ELR (cell line): ENCODE measurements at places on chromosomes 2 and 18.

DNA sequence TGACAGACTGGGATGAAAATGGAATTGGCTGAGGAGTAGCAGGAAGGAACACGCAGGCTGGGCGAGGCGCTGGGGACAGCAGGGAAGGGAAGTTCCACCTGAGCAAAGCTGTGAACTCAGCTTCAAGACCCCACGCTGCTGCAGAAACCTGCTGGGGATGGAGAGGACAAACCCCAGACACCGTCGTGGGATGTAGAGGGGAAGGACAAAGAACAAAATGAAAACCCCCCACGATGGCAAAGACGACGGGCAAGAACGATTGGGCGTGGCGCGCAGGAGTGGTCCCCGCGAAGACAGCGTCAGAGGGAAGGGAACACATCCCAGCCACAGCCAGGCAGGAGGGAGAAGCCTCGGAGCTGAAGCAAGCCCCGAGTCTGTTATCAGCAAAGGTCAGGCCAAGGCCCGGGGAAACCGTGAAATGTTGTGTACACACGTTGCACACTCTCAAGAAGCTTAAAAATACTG is 222.9 kb downstream of the NDUFA10 start:
- no peak for DNase-seq

- DNase-seq = peak; percentile 87
Observed at GRCh38 chr2:119233326-119234020, 9.8 kb downstream of the STEAP3 start.

- DNase-seq = no peak
Observed at GRCh38 chr2:208783184-208783583, 376.6 kb downstream of the PTH2R start.

DNA sequence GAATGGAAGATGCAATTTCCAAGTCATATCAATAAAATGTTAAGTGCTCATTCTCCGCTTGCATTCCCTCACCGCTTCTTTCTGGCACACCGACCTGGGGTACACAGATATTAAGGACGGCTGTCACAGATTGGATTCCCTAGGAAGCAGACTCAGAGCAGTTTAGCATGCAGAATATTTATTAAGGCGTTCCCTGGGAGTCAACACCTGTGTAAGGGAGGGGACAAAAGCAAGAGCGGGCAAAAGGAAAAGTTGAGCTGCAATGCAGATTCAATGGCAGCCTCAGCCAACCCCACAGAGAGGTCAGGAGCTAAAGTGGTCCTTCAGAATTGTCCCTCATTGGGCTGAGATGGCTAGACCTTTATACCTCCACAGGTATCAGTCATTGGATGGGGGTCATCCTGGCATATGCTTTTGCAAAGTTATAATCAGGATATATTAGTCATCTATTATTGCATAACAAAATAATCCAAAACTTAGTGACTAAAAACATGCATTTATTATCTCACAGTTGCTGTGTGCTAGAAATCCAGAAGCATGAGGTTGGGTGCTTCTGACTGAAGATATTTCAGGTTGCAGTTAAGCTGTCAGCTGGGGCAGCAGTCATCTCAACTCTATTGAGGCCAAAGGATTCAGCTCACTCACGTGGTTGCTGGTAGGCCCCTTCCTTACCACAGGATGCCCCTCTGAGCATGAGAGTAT is 27.0 kb upstream of the INO80D start:
- peak; percentile 39 for DNase-seq

- no peak for DNase-seq
Observed at GRCh38 chr2:71613953-71614925, 160.9 kb downstream of the DYSF start.

- DNase-seq = no peak
Observed at GRCh38 chr2:164066095-164066494, 330.3 kb upstream of the FIGN start.

- DNase-seq = no peak
Observed at GRCh38 chr2:55112229-55113031, 62.2 kb upstream of the RTN4 start.
